NCI-H510A (cell line): ENCODE measurements at places on chromosomes 7 and 10.
A peak's percentile ranks its signal among the peaks of the same experiment; 100 is the strongest.

DNA sequence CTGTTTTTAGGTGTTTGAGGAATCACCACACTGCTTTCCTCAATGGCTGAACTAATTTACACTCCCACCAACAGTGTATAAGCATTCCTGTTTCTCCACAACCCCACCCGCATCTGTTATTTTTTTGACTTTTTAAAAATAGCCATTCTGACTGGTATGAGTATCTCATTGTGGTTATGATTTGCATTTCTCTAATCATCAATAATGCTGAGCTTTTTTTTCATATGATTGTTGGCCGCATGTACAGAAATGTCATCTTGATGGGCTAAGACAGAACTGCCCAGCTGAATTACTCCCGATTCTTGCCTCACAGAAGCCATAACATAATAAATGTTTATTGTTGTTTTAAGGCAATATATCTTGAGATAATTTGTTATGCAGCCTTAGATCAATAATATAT is 93.1 kb upstream of the DKK1 start:
- DNase-seq, result no peak

DNA sequence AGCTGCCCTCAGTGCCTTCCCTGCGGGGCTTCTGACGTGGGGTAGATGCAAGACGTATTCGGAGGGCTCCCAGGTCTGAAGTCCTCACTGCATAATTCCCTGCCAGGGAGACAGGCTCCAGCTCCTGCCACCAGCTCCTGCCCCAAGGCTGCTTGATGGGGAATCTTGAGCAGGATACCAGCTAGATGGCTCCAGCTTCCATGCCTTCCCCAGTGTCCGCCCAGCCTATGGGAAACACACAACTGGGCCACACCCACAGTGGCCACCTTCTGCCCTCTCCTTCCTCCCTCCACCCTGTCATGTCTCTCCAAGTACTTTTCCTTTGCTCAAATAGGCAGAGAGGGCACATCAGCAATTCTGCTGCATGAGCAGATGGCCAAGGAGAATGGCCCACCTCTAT is 95.8 kb downstream of the PARP12 start:
- DNase-seq, result no peak

DNA sequence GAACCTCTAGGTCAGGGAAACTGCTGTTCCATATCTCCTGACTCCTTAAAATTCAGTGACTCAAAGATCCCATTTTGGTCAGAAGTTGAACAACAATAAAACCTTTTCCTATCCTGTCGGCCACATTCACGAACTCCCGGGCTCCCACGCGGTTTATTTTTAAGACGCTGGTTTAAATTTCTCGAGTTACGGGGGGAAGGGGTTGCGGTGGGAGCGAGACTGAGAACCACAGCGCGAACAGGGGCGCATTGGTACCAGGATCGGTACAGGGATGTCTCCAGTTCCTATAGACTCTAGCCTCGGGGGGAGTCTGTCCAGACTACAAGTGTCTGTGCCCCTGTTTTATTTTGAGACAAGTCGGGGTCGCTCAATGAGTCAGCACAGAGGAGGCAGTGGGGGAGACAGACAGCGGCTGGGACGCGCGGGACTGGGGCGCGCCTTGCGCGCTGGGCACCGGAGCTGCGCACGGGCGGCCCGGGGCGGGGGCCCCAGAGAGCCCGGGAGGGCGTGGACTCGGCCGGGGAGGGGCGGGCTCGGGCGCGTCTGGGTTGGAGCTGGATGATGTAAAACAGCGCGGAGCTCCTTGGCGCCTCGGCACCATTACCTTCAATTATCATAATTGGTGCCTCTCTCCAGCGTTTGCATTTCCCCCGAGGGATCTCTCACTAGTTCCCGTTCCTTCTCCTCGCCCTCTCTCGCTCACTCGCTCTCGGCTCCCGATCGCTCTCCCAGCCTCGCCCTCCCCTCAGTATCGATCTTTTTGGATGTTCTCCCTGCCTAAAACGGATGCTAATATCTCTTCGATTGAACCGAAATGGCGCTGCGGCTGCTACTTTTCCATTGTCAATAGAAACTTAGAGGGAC is 8.7 kb upstream of the BAMBI start:
- peak; percentile 66 for DNase-seq

- no peak for DNase-seq
These were observed 48.1 kb downstream of the ADAM22 start for GRCh38 chr7:87982116-87982515.

DNA sequence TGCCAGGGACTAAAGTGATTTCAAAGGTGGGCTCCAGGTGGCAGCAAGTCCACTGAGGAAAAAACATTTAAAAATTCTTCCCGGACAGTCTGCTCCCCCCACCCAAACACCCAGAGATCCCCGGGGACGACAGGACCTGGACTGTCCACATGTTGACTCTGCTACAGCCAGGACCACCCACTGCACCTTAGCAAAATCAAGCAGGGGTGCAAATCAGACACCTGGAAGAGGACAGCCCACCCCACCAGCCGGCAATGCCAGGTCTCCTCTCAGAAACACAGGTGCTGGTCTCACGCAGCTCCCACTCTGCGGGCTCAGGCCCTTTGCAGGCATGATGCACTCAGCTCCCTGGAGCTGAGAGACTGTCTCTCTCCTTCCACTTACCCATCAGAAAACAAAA is 251.9 kb downstream of the TNS3 start:
- DNase-seq, result no peak

DNA sequence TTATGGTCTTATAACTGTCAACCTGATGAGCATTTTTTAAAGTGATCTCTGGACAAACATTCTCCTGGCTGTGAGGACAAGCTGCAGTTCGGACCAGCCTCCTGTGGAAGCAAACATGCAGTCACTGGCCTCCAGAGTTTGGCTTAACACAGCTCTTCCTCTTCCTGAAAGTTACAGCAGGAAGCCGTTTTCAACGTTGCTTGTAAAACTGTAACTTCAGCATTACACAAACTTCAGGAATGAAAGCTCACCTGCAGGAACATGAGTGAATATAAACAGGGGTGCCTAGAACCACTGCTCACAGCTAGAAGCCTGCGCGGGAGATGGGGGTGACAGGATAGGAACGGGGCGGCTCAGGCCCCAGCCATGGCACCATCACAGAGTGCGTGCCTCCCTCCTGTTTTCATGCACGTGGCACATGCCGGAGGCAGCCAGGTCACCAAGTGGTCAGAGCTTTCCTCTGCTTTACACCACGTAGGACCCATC is 292.9 kb upstream of the PITRM1 start:
- DNase-seq, result no peak

DNA sequence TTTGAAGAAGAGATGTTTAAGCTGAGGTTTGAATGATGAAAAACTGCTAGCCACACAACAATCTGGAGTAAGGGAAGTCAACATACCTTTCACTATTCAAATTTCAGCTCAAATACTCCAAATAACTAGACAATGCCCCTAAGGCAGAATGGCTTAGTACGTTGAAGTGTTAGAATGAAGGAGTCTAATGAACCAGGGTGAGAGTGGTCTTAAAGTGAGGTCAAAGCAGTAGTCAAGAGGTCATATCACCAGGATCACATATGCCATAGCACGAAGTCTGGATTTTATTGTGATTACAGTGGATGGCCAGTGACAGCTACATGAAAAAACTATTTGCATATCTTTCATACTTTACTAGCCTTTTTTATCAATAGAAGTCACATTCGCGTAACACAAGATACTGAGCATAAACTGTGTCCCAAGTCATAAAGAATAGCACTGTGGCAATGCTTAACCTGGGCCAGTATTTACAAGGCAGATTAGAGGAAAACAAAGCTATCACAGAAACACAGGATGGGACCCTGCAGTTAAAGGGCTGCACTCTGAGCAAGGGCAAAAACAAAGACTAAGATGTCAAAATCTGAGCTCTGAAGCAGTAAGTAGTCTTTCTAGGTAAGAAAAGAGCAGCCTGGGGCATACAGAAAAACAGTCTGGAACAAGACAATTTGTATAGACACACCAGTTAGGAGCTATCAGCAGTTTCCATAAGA is 61.5 kb downstream of the HYCC1 start:
- no peak for DNase-seq

DNA sequence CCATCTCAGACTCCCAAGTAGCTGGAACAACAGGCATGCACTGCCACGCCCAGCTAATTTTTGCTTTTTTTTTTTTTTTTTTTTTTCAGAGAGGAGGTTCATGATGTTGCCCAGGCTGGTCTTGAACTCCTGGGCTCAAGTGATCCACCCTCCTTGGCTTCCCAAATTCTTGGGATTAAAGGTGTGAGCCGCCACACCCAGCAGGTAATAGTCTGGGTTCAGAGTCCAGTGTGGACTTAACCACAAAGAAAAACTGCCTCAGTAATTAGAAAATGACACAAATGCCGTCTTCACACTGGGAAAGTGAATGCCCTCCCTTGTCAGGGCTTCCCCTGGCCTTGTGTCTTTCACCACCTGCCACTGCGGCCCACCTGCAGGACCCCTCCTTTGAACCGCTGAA is 101.1 kb downstream of the RAB11FIP2 start:
- no peak for DNase-seq

DNA sequence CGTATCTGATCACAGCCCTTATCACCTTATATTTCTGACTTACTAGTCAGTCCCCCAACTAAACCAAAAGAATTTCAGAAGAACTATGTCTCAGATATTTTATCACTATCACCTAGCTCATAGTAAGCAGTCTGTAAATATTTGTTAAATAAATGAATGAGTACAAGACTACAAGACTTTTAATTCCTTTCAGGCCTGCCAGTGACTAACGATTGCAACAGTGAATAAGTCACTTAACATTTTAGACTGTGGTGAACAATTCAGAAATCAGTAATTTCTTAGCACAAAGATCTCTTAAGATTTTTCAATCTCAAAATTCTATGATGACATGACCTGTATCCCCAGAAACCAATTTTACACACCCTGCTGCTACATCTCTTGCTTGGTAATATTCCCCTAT is 162.2 kb downstream of the IMMP2L start:
- DNase-seq, result no peak

GRCh38 chr10:51659344-51659743 is 40.1 kb downstream of the CSTF2T start:
- no peak for DNase-seq
